NCI-H1930 (cell line): ENCODE measurements at places on chromosomes 3 and 15.

DNA sequence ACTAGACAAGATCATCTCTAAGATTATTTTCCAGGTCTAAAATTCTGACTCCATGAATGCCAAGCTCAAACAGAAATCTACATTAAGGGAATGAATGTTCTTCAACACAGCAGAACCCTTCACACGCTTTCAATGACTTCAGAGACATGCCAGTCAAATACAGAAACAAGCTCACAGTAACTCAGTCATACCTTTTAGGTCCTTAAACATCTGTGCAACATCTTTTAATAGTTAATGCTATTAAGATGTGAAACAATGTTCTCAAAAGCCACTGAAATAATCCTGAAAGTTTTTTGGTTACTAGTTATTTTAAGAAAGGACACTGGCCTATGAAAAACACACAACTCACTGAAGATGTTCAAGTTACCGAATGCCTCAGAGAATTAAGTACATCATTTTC, 2.5 kb downstream of the DLG1 start:
- no peak for DNase-seq

DNA sequence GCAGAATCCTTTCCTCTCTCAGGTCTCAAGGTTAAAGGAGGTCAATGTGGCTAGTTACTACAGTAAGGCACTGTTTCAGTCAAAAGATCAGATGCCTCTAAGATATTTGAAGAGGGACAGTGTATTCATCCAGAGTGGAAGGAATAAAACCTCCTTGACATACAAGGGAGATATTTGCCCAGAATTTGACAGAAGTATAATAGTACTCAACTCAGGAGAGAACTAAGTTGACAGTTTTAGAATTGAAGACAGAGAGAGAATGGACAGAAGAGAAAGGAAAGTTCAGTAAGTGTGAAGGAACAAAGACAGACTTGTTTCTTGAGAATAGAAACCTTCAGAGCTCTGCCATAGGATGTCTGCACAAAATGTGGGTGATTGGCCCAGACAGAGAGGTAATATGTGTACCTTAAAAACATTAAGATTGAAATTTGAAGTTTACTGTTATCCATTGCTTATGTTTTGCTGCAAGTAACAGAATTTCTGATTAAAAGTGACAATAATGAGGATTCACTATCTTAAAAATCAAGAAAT, 507.1 kb downstream of the IGSF11 start:
- no peak for DNase-seq

DNA sequence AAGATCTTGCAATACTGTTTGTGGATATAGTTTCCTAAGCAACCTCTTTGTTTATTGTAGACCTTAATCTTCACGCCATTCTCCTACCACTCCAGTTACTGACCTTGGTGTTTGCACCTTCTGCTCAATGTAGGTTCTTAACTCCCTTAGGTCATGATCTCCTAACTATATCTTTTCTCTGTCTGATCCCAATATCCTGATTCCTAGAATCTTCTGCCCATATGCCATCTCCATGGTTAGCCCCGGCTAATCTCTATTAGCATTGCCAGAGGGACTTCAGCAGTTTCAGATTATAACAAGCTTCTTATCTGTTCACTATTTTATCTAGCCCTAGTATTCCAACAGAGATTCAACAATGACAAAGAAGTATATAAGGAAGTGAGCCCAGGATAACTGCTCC, 64.9 kb downstream of the IMPG2 start:
- no peak for DNase-seq

DNA sequence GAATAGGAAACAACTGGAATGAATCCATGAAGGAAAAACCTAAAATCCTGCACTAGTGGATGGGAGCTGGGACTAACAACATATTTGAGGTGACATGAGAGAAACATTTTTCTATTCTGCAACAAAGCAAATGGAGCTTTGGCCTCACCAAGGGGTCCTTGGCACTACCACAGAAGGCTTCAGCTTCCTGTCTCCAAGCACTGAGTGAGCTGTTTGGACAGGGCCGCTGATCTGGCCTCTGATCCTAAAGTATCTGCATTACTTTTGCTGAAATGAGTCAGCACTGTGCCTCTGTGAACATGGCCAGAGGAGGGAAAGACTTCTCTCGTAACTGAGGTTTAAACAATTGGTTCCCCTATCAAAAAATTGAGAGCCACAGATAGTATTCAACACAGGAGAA, 9.0 kb downstream of the ARPP21 start:
- DNase-seq, result no peak

DNA sequence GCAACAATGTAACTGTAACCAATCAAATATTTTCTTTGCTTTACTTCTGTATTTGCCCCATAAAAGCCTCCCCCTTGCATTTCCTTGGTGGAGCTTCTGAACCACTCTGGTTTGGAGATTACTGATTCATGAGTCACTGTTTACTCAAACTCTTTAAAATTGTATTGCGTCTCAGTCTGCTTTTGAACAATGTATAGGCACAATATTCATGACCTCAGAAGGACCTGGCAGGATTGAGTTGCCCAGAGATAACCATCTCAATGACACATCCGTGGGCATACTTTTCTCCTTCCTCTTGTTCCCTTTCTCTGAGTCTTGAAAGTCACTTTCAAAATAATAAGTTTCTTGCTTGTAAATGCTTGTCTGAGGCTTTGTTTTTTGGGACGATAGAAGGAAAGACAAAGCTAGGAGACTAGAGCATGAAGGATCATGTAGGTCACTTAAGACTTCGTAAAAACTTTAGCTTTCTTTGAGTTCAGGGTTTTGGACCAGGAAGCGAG, 57.1 kb upstream of the POU1F1 start:
- no peak for DNase-seq

DNA sequence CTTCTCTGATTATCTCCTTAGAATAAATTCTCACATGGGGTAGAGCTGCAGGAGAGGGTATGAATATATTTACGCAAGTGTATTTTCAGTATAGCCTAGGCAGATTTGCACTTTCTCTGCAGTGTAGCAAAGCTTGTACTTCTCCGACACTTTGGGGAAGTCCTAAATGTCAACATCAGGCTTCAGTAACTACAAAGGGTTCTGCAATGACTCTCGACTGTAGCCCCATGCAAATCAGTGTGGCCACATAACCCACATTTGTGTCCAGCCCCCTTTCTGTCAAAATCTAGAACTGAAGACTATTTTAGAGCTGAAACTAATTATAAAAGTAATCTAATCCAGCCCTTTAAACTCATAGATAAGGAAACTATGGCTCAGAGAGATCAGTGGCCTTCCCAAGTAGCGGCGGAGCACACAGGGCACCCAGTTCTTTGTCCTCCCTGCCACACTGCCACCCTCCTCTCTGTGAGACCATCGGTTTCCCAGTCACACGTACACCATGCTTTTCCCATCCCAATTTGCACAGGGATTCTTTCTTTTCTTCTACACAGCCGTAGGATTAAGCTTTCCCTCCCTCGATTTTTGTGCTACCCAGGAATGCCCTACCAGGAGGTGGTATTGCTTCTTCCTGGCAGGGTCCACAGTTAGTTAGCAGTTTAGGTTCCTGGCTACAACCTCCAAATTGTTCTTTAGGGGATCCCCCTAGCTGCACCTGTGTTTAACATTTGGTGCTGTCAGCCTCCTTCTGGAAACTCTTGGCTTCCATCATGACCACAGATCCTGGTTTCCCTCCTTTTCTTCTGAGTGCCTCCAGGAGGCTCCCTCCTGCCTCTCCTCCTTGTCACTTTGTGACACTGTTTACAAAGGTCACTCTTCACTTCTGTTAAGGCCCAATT, 22.9 kb downstream of the MRAS start:
- no peak for DNase-seq

DNA sequence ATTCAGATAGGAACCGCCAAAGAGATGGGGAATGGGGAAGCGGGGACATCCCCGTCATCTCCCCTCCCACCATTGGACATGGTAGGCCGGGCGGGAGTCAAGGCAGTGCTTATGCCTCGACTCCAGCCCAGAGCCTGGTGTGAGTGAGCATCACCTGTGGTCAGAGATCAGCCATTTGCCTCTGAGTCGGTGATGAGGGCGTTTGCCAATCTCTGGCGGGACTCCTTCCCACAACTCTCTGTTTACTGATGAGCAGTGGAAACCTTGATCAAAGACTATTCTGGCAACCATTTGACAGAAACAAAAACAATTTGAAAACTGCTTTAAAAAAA, 63.9 kb upstream of the HES1 start:
- no peak for DNase-seq

- DNase-seq, result no peak
These were observed 56.4 kb downstream of the FEM1B start for GRCh38 chr15:68333775-68334470.

DNA sequence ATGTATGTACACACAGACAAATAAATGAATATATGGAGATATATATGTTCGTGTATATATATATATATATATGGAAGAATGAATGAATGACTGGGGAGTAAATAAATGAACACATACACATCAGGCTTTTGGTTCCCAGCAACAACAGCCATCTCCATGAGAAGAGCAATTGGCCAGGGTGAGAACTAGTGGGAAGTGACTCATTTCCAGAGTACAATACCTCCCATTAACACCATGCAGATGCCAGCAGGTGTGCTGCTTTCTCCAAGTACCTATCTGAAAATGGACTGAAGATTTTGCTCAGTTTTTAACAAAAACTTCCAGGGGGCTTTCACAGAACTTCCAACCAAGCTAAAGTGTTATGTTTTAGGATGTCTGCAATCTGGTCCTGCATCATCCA, 179.8 kb upstream of the SLC2A2 start:
- no peak for DNase-seq

DNA sequence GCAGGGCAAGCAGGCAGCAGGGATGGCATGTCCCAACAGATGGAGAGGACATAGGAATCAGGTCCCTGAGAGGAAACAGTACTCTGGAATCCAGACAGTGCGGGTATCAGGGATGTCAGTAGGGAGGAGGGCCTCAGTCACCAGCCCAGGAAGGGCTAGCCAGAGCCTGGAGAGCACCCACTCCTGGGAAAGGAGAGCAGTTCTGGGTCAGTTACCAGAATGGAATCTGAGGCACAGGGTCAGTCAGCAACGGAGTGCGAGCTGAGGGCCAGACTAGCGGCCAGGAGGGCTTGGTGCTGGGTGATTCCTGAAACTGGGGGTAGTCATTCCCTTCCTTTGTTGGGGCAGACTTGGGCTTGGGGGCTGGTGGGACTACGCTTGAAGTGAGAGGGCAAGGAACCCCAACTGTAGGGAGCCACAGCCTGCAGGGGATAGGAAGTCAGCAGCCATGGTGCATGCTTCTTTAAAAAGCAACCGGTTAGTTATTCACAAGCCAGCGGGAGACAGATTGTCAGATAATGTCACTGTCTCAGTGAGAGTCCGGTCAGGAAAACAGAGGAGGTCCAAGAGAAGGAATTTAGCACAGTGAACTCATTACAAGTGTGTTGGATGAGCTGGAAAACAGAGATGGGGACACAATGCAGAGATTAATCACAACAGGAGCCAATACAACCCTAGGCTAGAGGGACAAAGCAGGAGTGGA, 27.9 kb downstream of the PLA1A start:
- DNase-seq, result no peak

GRCh38 chr15:53114960-53115359, 324.8 kb upstream of the ONECUT1 start:
- no peak for DNase-seq

- DNase-seq, result no peak
These were observed 105.0 kb upstream of the GAP43 start for GRCh38 chr3:115518100-115518852.

DNA sequence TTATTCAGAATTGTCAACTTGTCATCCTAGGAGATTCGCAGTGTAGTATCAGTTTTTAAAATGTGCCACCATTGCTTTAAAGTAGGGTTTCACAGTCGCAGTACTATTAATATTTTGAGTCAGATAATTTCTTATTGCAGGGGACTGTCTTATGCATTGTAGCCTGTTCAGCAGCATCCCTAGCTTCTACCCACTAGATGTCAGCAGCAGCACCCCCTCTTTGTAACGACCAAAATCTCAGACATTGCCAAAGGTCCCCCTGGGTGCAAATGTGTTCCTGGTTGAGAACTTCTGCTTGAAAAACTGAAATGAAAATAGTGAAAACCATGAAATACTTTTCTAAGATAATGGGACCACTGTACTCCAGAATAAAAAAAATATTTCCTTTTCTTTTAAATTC, 474.8 kb downstream of the CNTN3 start:
- no peak for DNase-seq

GRCh38 chr3:119240101-119240590, 532 bp downstream of the B4GALT4 start:
- DNase-seq, result peak; percentile 35

DNA sequence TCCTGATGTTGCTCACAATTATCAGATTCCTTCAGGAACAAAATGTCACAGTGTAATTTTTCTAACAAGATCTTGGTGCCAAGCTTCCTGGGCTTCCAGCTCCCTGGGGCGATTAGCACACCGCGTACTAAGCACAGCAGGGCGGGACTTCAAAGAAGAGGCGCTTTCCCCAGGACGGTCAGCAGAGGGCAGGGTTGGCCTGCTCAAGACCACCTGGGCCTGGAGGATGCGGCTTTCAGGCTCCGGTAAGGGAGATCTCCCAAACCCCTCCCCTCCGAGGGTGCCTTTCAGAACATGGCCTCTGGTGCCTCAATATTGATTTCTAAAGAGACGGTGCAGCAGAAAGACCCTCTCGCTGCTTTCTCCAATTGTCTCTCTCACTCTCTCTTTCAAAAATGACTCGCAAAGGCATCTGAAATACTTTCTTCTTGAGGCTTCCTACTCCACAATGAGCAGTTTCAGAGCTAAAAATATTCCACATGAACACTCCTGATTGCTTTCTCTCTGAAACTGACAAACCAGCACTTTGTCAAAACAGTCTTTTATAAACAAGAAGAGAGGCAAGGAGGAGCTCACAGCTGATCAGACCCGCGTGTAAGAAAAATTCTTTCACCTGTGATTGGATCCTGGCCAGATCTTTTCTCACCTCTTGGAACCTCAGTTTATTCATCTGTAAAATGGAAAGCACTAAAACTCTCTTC, 154.0 kb downstream of the ADAMTS9 start:
- peak; percentile 52 for DNase-seq

- no peak for DNase-seq
These were observed 10.8 kb upstream of the SKIL start for GRCh38 chr3:170346481-170347392.

GRCh38 chr3:196971094-196971698, 2.6 kb upstream of the PIGZ start:
- DNase-seq, result no peak

DNA sequence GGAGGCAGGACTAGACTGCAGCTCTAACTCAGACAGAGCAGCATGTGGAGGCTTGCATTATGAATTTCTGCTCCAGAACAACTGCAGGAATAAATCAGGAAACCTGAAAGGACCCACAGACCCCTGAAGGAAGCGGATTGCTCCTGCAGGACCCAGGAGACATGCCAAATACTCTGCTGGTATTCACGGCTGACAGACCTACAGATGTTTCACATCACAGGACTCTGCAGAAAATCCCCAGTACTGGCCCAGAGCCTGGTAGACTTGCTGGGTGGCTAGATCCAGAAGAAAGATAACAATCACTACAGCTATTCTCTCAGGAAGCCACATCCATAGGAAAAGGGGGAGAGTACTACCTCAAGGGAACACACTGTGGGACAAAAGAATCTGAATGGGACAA, 942.1 kb downstream of the AGBL1 start:
- DNase-seq, result no peak

- DNase-seq, result no peak
These were observed 172.2 kb downstream of the PPM1L start for GRCh38 chr3:160928183-160928726.

- DNase-seq, result no peak
These were observed 32.2 kb upstream of the TAMM41 start for GRCh38 chr3:11878837-11879236.

- no peak for DNase-seq
These were observed 174.5 kb upstream of the WNT5A start for GRCh38 chr3:55661571-55661970.

GRCh38 chr15:31228011-31228484, 98.6 kb upstream of the KLF13 start:
- no peak for DNase-seq

GRCh38 chr3:18672561-18672960, 247.4 kb upstream of the SATB1 start:
- DNase-seq, result no peak
